Endodermal cell (in vitro differentiated cells): ENCODE measurements at places on chromosomes 1 and 21. TPM values are rescaled to one million over a fixed set of nuclear protein-coding genes. Genes with fewer than 3 reads are reported as not detected.

Gene FCRL6
- total RNA-seq, result not detected in 3 replicates

Gene DNAJC11
- total RNA-seq, result 71.1 and 73.4 TPM in 2 replicates

Gene KRTAP7-1
- not detected in 3 replicates for total RNA-seq

Gene ST6GALNAC5
- total RNA-seq, result 9.4 to 17.9 TPM (median 10.9 TPM) in 3 replicates

Gene VCAM1
- total RNA-seq, result 1.2 to 1.8 TPM (median 1.4 TPM) in 3 replicates

Gene TSTD1
- 68.2 to 94.7 TPM (median 76.4 TPM) in 3 replicates for total RNA-seq

Gene PAFAH2
- total RNA-seq, result 11.6 and 13.4 TPM in 2 replicates

Gene QSOX1
- 103 to 148 TPM (median 116 TPM) in 3 replicates for total RNA-seq

Gene RO60
- total RNA-seq, result 77.8 and 92.0 TPM in 2 replicates

Gene RHOU
- total RNA-seq, result 9.0 and 9.9 TPM in 2 replicates

DNA sequence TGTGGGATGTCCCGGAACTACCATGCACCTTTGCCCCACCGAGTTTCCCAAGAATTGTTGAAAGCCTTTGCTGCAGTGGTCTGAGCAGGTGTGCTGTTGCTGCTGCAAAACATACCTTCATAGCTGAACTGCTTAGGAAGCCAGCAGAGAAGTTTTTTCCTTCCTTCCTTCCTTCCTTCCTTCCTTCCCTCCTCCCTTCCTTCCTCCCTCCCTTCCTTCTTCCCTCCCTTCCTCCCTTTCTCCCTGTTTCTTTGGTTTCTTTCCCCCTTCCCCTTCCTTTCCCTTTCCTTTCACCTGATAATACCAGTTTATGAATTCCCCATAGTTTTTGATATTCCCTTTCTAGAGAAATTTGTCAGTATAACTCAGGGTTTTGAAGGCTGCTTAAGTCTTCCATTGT, 10.8 kb upstream of the SH3D21 start:
- no peak overlapping the region for H3K27ac ChIP-seq
- H3K4me1 ChIP-seq, result no peaks in the 10 kb centered on the region
- no peak overlapping the region for H3K4me3 ChIP-seq
- no peak for DNase-seq

GRCh38 chr1:64387389-64388285, 82.3 kb upstream of the CACHD1 start:
- H3K36me3 ChIP-seq, result no peaks in the 10 kb centered on the region
- no peaks in the 10 kb centered on the region for H3K27me3 ChIP-seq
- no peak overlapping the region for H3K4me3 ChIP-seq
- H3K27ac ChIP-seq, result no peak overlapping the region

- no peaks in the 10 kb centered on the region for H3K4me1 ChIP-seq
- no peak overlapping the region for H3K4me3 ChIP-seq
- no peaks in the 10 kb centered on the region for H3K27me3 ChIP-seq
- no peaks in the 10 kb centered on the region for H3K36me3 ChIP-seq
Measured at GRCh38 chr1:116558140-116558549, 12.7 kb downstream of the CD58 start.

DNA sequence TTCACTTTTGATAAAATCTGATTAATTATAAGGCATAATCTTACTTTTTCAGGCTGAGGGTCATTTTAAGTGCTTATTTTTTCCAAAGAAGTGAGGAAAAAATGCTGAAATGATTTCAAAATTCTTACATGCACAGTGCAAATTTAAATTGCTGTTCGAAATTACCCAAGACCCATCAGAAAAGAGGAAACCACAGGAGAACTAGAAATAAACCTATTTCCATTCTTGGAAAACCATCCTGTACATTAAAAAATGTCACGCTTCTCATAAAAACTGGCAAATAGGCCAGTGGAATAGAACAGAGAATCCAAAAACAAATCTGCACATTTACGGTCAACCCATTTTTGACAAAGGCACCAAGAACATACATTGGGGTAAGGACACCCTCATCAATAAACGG, 414.9 kb downstream of the SMYD3 start:
- no peaks in the 10 kb centered on the region for H3K4me1 ChIP-seq
- H3K27me3 ChIP-seq, result no peaks in the 10 kb centered on the region
- H3K4me3 ChIP-seq, result no peak overlapping the region
- H3K27ac ChIP-seq, result no peak overlapping the region
- no peaks in the 10 kb centered on the region for H3K36me3 ChIP-seq
- DNase-seq, result no peak

- DNase-seq, result no peak
- H3K4me1 ChIP-seq, result no peaks in the 10 kb centered on the region
- no peak overlapping the region for H3K27ac ChIP-seq
Measured at GRCh38 chr1:184986250-184986649, 11.9 kb upstream of the NIBAN1 start.

GRCh38 chr1:107250169-107250568, 109.3 kb downstream of the NTNG1 start:
- H3K4me1 ChIP-seq, result peaks cover 1% of the 10 kb centered on the region
- H3K4me3 ChIP-seq, result no peak overlapping the region
- H3K27me3 ChIP-seq, result no peaks in the 10 kb centered on the region
- peak; percentile 53 for DNase-seq
- no peaks in the 10 kb centered on the region for H3K36me3 ChIP-seq

- no peaks in the 10 kb centered on the region for H3K27me3 ChIP-seq
- H3K4me3 ChIP-seq, result no peak overlapping the region
- H3K4me1 ChIP-seq, result no peaks in the 10 kb centered on the region
- DNase-seq, result no peak
Measured at GRCh38 chr1:155015527-155016230, 13.1 kb downstream of the ZBTB7B start.

DNA sequence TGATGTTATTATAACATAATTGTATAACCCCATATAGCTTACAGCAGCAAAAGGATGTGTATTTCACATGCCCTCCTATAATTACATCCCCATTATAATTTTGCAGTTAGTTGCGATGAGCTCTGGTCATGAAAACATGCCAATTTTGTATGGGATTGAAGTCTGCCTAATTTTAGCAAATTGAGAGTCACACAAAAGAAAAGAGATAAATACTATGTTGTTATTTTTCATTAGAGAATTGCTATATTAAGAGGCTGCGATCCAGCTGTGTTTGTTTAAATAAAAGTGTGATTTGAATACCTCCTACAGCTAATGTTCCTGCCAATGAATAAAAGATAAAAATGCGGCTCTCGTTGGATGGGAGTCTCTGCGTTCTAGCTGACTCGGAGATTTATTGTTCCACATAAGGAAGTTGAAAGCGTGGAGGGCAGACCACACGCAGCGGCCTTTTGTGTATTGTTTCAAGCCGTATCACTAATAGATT, 461.0 kb upstream of the NFIA start:
- H3K36me3 ChIP-seq, result no peaks in the 10 kb centered on the region
- H3K27me3 ChIP-seq, result no peaks in the 10 kb centered on the region
- H3K27ac ChIP-seq, result no peak overlapping the region
- no peaks in the 10 kb centered on the region for H3K4me1 ChIP-seq
- no peak overlapping the region for H3K4me3 ChIP-seq

- no peak for DNase-seq
- H3K27ac ChIP-seq, result no peak overlapping the region
Measured at GRCh38 chr1:50615036-50615750, 191.9 kb upstream of the DMRTA2 start.

GRCh38 chr1:235892202-235892601, 25.5 kb upstream of the LYST start:
- peaks cover 16% of the 10 kb centered on the region for H3K4me1 ChIP-seq
- no peaks in the 10 kb centered on the region for H3K36me3 ChIP-seq
- no peak overlapping the region for H3K4me3 ChIP-seq
- H3K27me3 ChIP-seq, result no peaks in the 10 kb centered on the region
- DNase-seq, result no peak

DNA sequence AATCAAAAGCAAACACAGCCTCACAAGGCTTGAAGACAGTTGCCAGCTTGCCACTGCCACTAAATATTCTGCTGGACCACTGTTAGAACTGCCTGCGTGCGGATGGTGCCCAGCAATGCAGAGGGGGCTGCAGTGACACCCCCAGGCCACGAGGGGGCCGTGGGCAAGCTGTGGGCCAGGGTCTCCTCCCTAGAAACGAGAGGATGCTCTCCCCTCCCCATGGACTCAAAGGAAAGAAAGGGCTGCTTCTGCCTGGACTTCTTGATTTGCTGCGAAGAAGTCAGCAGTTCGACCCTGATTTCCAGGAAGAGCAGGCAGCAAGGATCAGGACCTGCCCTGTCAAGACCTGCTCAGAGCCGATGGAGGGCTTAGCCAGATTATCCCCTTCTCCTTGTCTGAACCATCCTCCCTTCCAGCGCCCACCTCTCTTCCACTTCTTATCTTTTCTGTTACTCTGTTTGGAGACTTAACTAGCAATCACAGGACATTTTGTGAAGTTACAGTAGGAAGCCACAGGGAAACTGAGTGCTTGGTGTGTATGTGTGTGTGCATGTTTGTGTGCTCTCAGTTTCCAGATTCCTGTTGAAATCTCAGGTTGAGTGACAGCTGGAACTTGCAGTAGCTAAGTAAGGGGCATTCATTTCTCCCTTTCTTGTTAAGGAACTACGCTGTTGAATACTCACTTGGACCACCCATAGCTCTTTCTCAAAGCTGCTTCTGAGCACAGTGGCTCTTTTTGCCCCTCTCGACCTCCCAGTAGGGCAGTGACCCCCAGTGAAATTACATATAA, 2.7 kb downstream of the MAN1C1 start:
- DNase-seq, result peak; percentile 93
- no peak overlapping the region for H3K4me3 ChIP-seq
- no peaks in the 10 kb centered on the region for H3K4me1 ChIP-seq
- no peak overlapping the region for H3K27ac ChIP-seq
- no peaks in the 10 kb centered on the region for H3K36me3 ChIP-seq

DNA sequence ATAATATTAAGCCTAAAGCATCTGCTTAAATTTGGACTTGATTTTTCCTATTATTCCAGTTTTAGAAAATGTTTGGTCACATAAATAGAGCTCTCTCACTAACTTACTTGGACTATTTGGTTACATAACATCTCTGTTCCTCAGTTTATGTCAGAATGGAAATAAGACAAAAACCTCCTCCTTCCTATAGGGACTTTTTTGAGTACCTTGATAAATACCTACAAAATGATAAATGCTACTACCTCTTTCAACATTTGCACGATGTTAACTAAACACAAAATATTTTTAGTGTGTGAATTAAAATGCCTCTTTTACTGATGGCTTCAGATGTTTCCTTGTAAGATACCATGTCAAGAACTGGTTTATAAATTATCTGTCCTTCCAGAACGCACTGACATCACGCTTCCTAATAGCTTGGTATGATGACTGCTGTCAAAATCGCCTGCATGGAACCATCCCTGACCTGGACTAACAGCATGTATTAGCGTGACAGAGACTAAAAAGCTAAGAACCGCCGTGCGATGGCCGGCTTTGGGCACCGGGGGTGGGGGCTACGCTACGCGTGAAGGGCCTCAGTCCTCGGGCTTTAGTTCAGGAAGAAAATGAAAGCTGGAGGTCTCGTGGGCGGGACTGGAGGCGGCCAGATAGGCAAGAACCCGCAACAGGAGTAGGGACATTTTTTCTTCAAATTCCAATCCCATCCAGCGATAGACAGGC, 133.2 kb upstream of the BARHL2 start:
- H3K4me1 ChIP-seq, result no peaks in the 10 kb centered on the region
- no peak overlapping the region for H3K27ac ChIP-seq
- DNase-seq, result peak; percentile 75
- no peaks in the 10 kb centered on the region for H3K36me3 ChIP-seq

- no peak for DNase-seq
- H3K27me3 ChIP-seq, result no peaks in the 10 kb centered on the region
- H3K36me3 ChIP-seq, result no peaks in the 10 kb centered on the region
Measured at GRCh38 chr1:89781494-89782126, 39.2 kb upstream of the LRRC8D start.

DNA sequence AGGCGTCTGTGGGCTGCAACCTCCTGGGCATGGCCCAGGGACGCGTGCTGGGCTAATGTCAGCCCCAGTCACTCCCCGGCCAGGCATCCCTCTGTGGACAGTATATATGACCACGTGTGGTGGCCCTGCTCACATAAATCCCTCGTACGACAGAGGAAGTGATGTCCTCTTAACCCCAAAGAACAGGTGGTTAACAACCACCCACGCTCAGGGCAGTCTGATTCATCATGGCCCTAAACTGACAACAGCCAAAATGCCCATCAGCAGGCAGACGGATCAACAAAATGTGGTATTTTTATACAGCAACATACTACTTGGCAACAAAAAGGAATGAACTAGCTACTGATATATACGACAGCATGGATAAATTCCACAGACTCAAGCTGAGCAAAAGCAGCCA, 51.0 kb downstream of the ECE1 start:
- no peaks in the 10 kb centered on the region for H3K27me3 ChIP-seq
- H3K4me3 ChIP-seq, result no peak overlapping the region
- H3K27ac ChIP-seq, result no peak overlapping the region
- DNase-seq, result no peak
- H3K36me3 ChIP-seq, result peaks cover 14% of the 10 kb centered on the region
- peaks cover 2% of the 10 kb centered on the region for H3K4me1 ChIP-seq

GRCh38 chr1:245458761-245459174, 304.0 kb downstream of the KIF26B start:
- H3K36me3 ChIP-seq, result no peaks in the 10 kb centered on the region
- DNase-seq, result peak; percentile 6
- peaks cover 4% of the 10 kb centered on the region for H3K4me1 ChIP-seq
- H3K4me3 ChIP-seq, result no peak overlapping the region

DNA sequence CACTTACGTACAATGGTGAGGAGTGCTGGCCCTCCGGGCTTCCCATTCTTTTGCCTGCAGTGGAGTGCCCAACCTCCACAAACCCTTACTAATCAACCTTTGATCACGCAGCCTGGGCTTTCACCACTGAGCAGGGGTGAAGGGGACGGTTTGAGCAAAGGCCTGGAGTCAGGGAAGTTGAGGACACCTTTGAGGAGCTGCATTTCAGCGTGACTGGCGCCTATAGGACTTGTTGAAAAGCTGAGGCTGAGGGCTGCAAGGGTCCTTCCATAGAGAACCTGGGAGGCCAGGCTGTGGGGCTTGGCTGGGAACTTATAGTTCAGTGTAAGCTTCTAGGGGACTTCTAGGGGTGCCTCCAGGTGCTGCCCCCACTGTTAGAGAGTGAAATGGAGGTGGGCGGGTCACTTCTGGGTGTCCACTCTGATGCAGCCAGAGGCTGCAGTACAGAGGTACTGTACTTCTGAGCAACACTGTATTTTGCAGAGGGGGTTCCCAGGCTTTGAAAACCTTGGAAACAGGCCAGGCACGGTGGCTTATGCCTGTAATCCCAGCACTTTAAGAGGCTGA, 9.8 kb downstream of the SYTL1 start:
- no peak overlapping the region for H3K27ac ChIP-seq
- H3K36me3 ChIP-seq, result no peaks in the 10 kb centered on the region

DNA sequence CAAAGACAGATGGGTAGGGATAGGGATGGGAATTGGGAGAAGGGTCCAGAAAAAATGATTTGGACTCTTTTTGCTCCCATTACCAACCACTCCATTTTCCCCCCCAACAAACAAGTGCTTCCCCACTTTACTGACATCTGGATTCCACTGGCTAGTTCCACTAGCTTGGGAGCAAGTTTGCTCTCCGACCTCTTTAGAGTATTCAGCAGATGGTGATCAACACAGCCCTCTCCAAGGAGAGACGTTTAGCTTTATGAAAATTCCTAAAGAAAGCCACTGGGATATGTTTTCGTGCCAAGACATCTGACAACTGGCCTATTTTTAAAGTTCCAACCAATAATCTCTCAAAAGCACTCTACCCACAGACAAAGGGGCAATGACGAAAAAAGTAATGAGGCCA, 50.3 kb downstream of the ITPKB start:
- peaks cover 15% of the 10 kb centered on the region for H3K4me1 ChIP-seq
- H3K27me3 ChIP-seq, result no peaks in the 10 kb centered on the region
- no peak for DNase-seq
- H3K4me3 ChIP-seq, result no peak overlapping the region
- H3K36me3 ChIP-seq, result peaks cover 18% of the 10 kb centered on the region
- no peak overlapping the region for H3K27ac ChIP-seq

GRCh38 chr1:6614019-6614928, 743 bp downstream of the PHF13 start:
- H3K4me1 ChIP-seq, result no peaks in the 10 kb centered on the region
- H3K4me3 ChIP-seq, result peak overlapping the region; percentile 71
- DNase-seq, result peak; percentile 79
- peak overlapping the region; percentile 44 for H3K27ac ChIP-seq
